Activated T-cell treated with anti-CD3 and anti-CD28 coated beads, Interleukin-2, amount 50 U/mL, for 72 hours (primary cell): ENCODE measurements at places on chromosomes 7 and 10. TPM values are rescaled to one million over a fixed set of nuclear protein-coding genes. Genes with fewer than 3 reads are reported as not detected.

DNA sequence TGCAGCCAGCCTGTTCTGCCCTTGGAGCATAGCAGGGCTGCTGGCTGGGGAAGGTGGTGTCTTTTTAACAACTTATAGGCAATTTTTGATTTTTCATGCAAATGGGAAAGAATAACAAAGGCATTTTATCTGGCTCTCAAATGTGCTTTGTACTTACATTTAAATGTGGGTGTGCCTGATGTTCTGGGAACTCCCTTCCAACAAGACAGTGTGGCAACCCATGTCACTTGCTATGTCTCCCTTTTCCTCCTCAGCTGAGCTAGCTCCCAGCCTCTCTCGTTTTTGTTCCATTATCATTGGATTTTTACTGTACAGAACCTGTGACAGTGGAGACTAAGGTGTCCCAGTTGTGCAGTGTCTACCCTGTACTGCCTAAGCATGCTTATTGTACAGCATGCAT, 93.5 kb upstream of the PDCD4 start:
- no peaks in the 10 kb centered on the region for H3K27me3 ChIP-seq
- H3K4me1 ChIP-seq = peaks cover 76% of the 10 kb centered on the region
- H3K36me3 ChIP-seq = peaks cover 4% of the 10 kb centered on the region
- no peak for DNase-seq
- H3K4me3 ChIP-seq = no peak overlapping the region
- H3K27ac ChIP-seq = no peak overlapping the region

The MNX1 gene
- total RNA-seq = 0.17 TPM

DNA sequence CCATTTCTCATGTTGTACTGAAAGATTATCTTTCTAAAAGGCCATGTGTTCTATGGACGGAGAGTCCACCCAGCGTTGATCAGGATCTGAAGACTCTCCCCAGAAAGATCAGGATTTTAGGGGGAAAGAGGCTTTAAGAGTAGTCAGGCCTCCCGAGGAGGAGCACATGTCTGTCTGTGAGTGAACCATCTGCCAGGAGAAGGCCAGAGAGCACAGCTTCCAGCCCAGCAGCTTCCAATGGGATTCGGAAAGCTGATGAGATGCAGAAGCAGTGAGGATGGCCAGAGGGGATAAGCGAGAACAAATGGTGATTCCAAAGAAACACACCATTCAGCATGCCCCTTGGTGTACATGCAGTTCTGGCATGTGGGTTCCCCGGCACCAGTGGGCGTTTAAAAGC, 88.5 kb upstream of the TCERG1L start:
- H3K4me1 ChIP-seq = no peaks in the 10 kb centered on the region
- H3K4me3 ChIP-seq = no peak overlapping the region
- DNase-seq = no peak
- no peak overlapping the region for H3K27ac ChIP-seq

The SPAG6 gene
- 0.38 TPM for total RNA-seq

GRCh38 chr7:100464791-100465190, 731 bp upstream of the SPACDR start:
- no peak overlapping the region for H3K27ac ChIP-seq
- H3K4me3 ChIP-seq = no peak overlapping the region
- DNase-seq = no peak
- H3K4me1 ChIP-seq = peaks cover 4% of the 10 kb centered on the region
- H3K36me3 ChIP-seq = peaks cover 5% of the 10 kb centered on the region
- no peaks in the 10 kb centered on the region for H3K27me3 ChIP-seq

DNA sequence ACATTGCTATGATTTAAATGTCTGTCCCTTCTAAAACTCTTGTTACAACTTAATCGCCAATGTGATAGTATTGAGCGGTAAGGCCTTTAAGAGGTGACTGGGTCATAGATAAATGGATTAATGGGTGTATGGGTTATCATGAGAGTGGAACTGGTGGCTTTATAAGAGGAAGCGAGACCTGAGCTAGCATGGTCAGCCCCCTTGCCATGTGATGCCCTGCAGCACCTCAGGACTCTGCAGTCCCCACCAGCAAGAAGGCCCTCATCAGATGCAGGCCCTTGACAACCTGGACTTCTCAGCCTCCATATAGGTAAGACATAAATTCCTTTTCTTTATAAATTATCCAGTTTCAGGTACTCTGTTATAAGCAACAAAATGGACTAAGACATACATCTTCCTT, 15.6 kb downstream of the PARP12 start:
- H3K4me1 ChIP-seq = peaks cover 7% of the 10 kb centered on the region
- H3K36me3 ChIP-seq = no peaks in the 10 kb centered on the region
- no peak overlapping the region for H3K27ac ChIP-seq
- H3K4me3 ChIP-seq = no peak overlapping the region
- DNase-seq = no peak

The FBXO24 gene
- 2.1 TPM for total RNA-seq

The SSC4D gene
- 0.60 TPM for total RNA-seq

The PTCD1 gene
- total RNA-seq = 6.1 TPM

The EPHB6 gene
- 13.6 TPM for total RNA-seq

- no peak overlapping the region for H3K4me3 ChIP-seq
- DNase-seq = no peak
- no peaks in the 10 kb centered on the region for H3K27me3 ChIP-seq
- no peak overlapping the region for H3K27ac ChIP-seq
- no peaks in the 10 kb centered on the region for H3K36me3 ChIP-seq
- H3K4me1 ChIP-seq = peaks cover 46% of the 10 kb centered on the region
Measured at GRCh38 chr10:3882855-3883254, 97.8 kb upstream of the KLF6 start.

- H3K36me3 ChIP-seq = peaks cover 3% of the 10 kb centered on the region
- DNase-seq = no peak
Measured at GRCh38 chr7:139559364-139560105, 36.0 kb downstream of the CLEC2L start.

DNA sequence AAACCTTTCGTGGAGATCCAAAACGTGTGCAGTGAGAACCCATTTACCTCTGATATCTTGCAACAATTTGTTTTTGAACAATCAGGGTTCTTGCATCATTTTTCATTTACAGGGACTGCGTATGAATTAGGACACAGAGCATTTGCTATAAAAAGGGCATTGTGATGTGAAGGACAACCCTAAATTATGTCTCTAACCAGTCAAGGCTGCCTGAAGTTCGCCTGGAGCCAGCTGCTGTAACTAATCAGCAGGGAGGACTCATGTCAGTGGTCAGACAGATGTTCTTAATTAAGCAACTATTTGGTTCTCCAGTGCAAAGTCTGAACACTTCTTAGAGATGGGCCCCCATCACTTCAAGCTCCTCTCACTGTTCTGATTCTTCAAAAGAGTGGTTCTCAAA, 674.8 kb downstream of the KCNMA1 start:
- H3K4me1 ChIP-seq = no peaks in the 10 kb centered on the region
- H3K27ac ChIP-seq = no peak overlapping the region
- DNase-seq = no peak
- H3K27me3 ChIP-seq = peaks cover 6% of the 10 kb centered on the region

DNA sequence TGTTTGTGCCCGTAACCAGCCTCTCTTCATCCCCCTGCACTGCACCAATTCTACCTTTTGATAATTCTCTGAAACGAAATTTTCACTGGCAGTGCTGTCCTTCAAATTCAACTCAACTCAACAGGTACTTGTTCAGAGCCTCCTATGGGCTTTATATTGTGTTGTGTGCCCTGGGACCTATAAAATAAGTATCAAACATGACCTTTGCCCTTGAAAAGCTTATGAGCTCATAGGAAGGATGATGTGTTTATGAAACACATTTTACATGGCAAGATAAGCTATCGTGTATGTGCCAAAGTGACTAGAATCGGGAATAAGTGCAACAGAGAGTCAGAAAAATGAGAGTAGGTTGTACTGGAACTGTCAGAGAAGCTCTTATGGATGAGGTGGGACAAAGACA, 923.5 kb downstream of the LRMDA start:
- no peak overlapping the region for H3K27ac ChIP-seq
- no peaks in the 10 kb centered on the region for H3K36me3 ChIP-seq
- H3K4me3 ChIP-seq = no peak overlapping the region
- H3K27me3 ChIP-seq = no peaks in the 10 kb centered on the region
- no peak for DNase-seq
- H3K4me1 ChIP-seq = no peaks in the 10 kb centered on the region

The MBL2 gene
- not detected for total RNA-seq

- no peak overlapping the region for H3K4me3 ChIP-seq
- DNase-seq = no peak
- H3K27ac ChIP-seq = no peak overlapping the region
- H3K27me3 ChIP-seq = no peaks in the 10 kb centered on the region
Measured at GRCh38 chr10:52378124-52378523, 64.0 kb downstream of the DKK1 start.

- no peak for DNase-seq
- peaks cover 64% of the 10 kb centered on the region for H3K27me3 ChIP-seq
- peaks cover 17% of the 10 kb centered on the region for H3K4me1 ChIP-seq
- H3K36me3 ChIP-seq = no peaks in the 10 kb centered on the region
- no peak overlapping the region for H3K27ac ChIP-seq
Measured at GRCh38 chr7:22587322-22587721, 87.3 kb upstream of the STEAP1B start.

DNA sequence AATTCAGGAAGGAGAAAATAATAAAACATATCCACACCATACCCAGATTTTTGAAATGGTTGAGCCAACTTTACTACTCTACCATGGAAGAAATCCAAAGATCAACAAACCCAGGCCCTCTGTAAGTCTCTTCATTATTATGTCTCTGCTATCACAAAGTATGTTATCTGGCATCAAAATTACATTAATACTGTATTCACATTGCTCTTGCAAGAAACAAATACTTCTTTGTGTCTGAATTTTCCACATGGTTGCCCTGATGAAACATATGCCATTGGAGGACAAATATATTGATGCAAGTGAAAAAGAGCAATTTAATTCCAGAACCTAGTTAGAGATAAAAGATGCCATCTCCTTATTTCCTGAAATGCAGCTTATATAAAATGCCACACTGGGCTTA, 204.0 kb downstream of the FZD1 start:
- no peaks in the 10 kb centered on the region for H3K4me1 ChIP-seq
- no peak for DNase-seq
- no peak overlapping the region for H3K4me3 ChIP-seq
- H3K27ac ChIP-seq = no peak overlapping the region
- H3K36me3 ChIP-seq = no peaks in the 10 kb centered on the region
- H3K27me3 ChIP-seq = no peaks in the 10 kb centered on the region

GRCh38 chr10:121772406-121772805, 155.4 kb downstream of the ATE1 start:
- no peaks in the 10 kb centered on the region for H3K27me3 ChIP-seq
- H3K27ac ChIP-seq = no peak overlapping the region
- no peaks in the 10 kb centered on the region for H3K4me1 ChIP-seq
- no peak overlapping the region for H3K4me3 ChIP-seq

DNA sequence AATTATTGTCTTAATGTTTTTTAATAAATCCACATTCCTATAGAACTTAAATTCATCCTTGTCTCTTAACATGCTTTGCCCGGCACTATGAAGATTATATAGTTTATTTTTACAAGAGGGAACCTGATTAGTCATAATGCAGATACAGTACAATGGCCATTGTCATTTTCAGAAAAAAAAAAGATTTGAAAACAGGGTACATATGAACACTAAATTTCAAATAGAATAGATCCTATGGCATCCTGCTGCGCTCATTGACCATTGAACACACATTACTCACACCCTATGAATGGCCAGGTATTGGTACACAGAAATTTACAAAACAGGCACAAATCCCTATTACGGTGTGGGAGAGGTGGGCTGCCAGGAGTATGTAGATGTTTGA, 2.0 kb upstream of the KLF6 start:
- peaks cover 36% of the 10 kb centered on the region for H3K4me1 ChIP-seq
- no peak for DNase-seq
- peak overlapping the region; percentile 80 for H3K4me3 ChIP-seq
- peak overlapping the region; percentile 99 for H3K27ac ChIP-seq
- H3K27me3 ChIP-seq = no peaks in the 10 kb centered on the region

GRCh38 chr10:70379581-70380176, 2.7 kb downstream of the LRRC20 start:
- no peak overlapping the region for H3K4me3 ChIP-seq
- peaks cover 5% of the 10 kb centered on the region for H3K27me3 ChIP-seq
- H3K27ac ChIP-seq = no peak overlapping the region
- no peak for DNase-seq
- H3K36me3 ChIP-seq = peaks cover 2% of the 10 kb centered on the region

DNA sequence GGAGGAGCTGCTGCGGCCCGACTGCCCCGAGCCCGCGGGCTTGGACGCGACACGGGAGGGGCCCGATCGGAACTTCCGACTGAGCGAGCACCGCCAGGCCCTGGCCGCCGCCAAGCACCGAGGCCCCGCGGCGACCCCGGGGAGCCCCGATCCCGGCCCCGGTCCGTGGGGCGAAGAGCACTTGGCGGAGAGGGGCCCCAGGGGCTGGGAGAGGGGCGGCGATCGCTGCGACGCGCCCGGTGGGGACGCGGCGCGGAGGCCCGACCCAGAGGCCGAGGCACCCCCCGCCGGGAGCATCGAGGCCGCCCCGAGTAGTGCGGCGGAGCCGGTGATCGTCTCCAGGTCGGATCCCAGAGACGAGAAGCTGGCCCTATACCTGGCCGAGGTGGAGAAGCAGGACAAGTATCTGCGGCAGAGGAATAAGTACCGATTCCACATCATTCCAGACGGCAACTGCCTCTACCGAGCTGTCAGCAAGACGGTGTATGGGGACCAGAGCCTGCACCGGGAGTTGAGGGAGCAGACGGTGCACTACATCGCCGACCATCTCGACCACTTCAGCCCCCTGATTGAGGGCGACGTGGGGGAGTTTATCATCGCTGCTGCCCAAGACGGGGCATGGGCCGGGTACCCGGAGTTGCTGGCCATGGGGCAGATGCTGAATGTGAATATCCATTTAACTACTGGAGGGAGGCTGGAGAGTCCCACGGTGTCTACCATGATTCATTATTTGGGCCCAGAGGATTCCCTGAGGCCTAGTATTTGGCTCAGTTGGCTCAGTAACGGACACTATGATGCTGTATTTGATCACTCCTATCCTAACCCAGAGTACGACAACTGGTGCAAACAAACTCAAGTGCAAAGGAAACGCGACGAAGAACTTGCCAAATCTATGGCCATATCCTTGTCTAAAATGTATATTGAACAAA, 1.4 kb downstream of the OTUD1 start:
- peak; percentile 46 for DNase-seq
- peaks cover 47% of the 10 kb centered on the region for H3K4me1 ChIP-seq
- peak overlapping the region; percentile 79 for H3K4me3 ChIP-seq
- H3K27ac ChIP-seq = peak overlapping the region; percentile 98
- peaks cover 2% of the 10 kb centered on the region for H3K36me3 ChIP-seq

The CALHM3 gene
- total RNA-seq = not detected

- H3K36me3 ChIP-seq = no peaks in the 10 kb centered on the region
- peaks cover 39% of the 10 kb centered on the region for H3K27me3 ChIP-seq
- no peaks in the 10 kb centered on the region for H3K4me1 ChIP-seq
Measured at GRCh38 chr10:87734987-87735827, 75.5 kb downstream of the PAPSS2 start.
